Stimulated activated naive CD4-positive, alpha-beta T cell (primary cell): ENCODE measurements at places on chromosomes 3 and 15.

GRCh38 chr15:55708720-55709119 lies 34.2 kb downstream of the PRTG start:
- no peak for DNase-seq

DNA sequence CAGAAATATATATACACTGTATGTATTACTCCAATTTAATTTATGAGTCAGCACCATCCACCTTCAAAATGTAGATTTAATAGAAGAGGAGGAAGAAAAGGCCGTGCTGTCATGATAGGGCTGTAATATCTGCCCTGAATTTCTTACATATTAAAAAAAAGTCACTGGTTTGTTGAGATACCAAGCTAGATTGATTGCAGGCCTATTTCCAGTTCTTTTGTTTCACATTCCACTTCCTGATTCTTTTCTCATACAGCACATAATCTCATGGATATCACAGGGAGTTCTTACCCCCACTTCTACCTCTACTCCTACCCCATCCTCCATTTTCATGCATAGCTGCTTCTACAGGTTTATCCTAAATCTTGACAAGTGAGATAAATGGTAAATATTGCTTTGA lies 290.3 kb downstream of the ZBTB20 start:
- DNase-seq, result no peak

DNA sequence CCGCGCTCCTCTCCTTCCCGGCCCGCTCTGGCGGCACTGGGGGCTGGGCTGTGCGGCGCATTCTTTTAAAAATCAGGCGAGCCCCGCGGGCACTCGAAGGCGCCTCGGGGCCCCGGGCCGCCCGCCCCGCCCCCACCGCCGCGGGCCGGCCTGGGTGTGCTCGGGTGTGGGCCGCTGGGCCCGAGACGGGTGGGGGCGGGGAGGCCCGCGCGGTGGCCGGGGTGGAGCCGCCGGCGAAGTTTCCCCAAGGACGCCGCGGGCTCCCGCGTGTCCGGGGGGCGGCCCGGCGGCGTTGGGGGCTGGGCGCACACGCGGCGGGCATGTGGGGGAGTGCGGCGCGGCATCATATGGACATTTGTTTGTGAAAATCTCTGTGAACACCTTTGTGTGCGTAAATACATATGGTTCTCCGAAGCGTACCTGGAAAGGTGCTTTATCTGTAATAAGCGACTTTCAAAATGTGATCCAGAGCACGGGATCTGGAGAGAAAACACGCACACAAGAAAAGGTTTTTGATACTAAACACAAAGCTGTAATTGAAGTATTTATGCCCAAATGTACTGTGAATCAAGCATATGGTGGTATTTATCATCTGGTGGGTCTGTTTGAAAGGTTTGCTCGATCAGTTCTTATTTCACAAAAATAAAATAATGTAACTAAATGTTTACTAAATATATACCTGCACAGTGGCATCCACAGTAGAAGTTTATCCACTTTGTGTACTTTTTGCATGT lies 612 bp upstream of the TBL1XR1 start:
- peak; percentile 72 for DNase-seq

DNA sequence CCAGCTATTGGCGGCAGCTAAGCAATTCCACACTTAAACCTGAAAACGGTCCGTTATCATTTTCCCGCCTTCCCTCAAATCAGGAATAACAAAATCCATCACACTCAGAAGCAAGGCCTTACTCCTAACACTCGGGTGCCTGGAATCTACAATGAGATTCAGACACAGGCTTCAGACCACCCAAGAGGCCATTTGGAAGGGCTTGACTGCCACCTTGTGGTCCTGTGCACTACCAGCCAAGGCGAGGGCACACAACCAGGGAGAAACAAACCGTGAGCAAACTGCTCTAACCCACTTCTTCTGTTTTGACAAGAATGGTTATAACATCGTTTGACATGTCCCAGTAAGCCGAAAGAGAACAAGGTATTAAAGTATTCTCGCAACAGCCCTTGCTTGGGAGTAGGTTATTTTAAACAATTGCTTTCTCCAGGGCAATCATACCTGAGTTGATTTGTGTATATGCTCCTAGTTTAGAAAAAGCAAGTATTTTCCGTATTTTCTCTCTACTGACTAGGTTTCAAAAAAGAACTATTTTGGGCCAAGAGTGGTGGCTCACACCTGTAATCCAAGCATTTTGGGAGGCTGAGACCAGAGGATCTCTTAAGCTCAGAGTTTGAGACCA lies 40.1 kb upstream of the TAFA4 start:
- peak; percentile 8 for DNase-seq

DNA sequence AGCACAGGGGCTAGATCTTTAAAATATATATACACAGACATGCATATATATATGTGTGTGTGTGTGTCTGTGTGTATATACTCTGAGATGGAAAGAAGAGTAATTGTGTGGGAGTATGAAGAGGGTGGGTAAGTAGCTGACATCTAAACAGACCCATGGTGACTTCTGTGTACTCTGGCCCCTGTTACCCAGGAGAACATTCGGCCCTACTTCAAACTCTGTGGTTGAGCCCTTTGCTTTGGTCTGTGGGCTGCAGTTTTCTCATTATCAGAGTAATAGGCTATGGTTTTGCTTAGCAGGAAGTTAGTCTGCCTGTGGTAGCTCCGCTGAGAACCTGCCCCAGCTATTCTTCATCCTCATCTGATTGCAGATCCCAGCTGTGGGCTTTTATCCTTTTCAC lies 141.4 kb downstream of the RBPMS2 start:
- peak; percentile 7 for DNase-seq

DNA sequence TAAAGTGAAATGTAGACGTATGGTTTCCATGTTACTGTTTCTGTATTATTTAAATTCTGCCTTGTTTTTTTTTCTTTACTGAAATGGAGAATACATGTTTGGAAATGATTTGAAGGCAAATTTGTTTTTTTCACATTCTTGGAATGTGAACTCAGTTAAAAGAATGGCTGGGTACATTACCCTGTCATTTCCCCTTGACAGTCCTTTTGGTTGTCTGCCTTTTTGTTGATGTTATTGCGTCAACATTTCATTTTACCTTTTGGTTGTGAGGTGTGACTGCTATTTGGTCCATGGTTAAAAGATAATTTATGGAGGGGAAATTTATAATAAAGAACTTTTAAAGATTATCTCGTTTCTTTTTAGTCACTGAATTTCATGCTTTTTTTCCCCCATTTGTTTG lies 3.2 kb upstream of the GPR171 start:
- no peak for DNase-seq

DNA sequence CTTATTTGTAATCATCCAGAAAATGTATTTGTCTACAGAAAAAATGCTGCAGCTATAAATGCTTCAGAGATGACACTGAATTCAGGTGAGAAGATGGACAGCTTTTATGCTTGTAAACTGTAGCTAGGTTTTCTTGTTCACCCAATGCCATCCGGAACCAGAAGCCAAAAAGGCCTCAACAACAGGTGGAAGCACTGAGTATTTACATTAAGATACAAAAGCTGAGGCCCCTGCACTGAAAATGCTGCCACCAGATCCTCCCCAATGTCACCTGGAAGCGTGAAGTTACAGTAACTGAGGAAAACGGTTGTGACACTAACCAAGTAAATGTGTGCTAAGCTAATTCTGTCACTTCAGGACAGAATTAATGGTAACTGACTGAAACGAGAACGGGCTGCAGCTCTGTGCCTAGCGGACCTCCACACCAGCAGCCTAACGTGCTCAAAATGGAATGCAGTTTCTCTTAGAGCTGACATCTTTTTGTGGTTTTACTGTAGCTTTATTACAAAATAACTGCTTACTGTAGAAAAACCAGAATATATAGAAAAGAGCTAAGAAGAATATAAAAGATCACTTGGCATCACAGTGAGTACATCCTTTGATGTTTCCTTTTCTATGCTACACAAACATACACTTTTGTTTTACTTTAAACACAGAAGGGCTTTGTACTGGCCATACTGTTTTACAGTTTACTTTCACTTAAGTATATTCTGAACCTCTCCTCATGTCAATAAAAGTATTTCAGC lies 7.6 kb downstream of the CHSY1 start:
- no peak for DNase-seq

GRCh38 chr3:68924897-68925296 lies 7.5 kb downstream of the TAFA4 start:
- no peak for DNase-seq

DNA sequence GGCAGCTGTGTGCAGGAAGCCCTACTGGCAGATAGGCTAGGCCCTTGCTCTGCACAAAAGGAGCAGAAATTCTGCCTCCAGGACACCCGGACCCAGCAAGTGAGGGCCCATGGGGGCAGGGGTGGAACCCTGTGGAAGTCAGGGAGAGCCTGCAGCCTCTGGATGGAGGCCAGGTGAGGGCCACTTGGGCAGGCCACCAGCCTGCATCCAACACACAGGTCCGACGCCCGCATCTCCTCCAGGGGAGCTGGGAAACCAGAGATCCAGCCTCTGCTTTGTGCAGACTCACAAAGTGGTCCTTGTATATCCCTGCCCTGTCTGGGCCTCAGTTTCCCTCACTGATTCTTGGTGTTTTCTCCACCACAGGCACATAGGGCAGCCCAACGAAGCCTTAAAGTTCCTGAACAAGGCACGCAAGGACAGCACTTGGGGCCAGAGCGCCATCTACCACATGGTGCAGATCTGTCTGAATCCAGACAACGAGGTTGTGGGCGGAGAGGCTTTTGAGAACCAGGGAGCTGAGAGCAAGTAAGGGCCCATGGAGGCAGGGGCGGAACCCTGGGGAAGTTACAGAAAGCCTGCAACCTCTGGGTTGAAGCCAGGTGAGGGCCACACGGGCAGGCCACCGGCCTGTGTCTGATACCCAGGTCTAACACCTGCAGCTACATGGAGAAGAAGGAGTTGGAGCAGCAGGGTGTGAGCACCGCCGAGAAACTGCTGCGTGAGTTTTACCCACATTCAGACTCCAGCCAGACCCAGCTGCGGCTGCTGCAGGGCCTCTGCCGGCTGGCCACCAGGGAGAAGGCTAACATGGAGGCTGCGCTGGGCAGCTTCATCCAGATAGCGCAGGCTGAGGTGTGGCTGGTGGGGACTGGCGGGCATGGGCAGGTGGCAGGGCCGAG lies 16.6 kb downstream of the CSRNP1 start:
- DNase-seq, result no peak

DNA sequence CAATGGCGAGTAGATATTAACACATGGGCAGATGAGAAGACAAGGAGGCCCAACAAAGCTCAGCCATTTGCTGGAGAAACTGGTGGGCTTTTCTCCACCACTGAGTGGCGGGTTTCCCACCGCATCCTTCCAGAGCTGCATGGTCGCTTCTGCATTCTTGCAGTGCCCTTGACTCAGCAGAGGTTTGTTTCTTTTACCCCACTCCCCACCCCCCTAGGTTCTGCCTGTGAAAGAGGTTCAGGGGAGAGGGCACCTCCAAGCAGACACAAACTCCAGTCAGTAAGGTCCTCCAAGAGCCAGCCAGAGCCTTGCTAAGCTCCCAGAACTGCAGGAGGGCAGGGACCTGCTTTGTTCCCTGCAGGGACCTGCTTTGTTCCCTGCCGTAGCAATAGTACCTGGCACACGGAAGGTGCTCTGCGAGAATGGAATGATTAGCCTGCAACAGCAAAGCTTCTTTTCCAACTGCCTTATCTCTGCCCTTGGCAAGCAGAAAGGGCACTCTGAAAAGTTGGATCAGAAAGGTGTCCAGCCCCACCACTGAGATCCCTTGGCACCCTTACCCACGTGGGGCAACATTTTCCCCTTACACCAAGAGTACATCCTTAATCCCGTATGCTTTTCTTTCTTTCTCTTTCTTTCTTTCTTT lies 1.4 kb downstream of the PAQR5 start:
- DNase-seq, result no peak

DNA sequence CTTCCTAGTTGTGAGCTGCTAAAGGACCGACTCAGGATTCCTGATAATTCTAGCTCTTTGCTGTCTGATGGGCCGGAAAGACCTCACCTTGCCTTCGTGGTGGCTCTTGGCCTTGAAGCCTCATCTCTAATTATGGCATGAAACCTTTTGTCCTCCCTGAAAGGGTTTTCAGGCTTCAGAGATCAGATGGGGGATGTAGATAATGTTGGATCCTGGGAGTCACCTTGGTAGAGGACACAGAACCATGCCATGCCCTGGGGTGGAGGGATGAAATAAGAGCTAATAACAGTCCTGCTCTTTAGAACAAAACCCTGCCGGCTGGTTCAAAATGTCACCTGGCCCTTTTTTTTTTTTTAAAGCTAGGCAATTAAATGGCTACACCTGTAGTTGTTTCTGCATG lies 50.8 kb upstream of the SYN2 start:
- DNase-seq, result no peak
